Activated CD8-positive, alpha-beta memory T cell treated with anti-CD3 and anti-CD28 coated beads for 1 hour (primary cell): ENCODE measurements at places on chromosomes 2 and 18.

- DNase-seq = no peak
Observed at GRCh38 chr18:44668270-44668975, 12.3 kb upstream of the SETBP1 start.

GRCh38 chr18:59787998-59788790 is 91.0 kb upstream of the CCBE1 start:
- no peak for DNase-seq

GRCh38 chr2:203730076-203730729 is 23.8 kb downstream of the CD28 start:
- no peak for DNase-seq

GRCh38 chr2:158182676-158183295 is 81.1 kb downstream of the UPP2 start:
- DNase-seq = no peak

DNA sequence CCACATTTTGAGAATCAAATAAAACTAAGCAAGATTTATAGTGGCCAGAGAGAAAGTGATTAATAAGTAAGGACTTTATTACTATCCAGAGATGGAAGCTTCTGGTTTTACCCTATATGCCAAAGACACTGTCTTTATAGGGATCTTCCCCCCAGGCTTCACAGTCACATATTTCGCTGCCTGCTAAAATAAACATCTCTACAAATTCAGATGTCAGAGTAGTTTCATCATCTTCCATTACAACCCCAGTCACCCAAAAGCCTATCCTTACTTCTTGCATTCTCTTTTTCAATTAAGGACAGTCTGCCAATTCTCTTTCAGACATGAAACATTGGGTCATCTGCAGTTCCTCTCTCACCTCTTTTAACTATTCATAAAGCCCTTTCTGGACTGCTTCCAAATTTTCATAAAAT is 28.3 kb downstream of the CREB1 start:
- DNase-seq = no peak

- no peak for DNase-seq
Observed at GRCh38 chr2:121220995-121221394, 64.0 kb downstream of the TFCP2L1 start.
